ENCODE measurements at places on chromosomes 5 and 9. TPM values are rescaled to one million over a fixed set of nuclear protein-coding genes. Genes with fewer than 3 reads are reported as not detected.

The LEAP2 gene
- 0.77 TPM for total RNA-seq

The PRDM9 gene
- total RNA-seq: not detected

The HTR4 gene
- total RNA-seq: not detected

The GADD45G gene
- total RNA-seq: 0.67 TPM

The NACC2 gene
- total RNA-seq: 21.0 TPM

The ADGRD2 gene
- not detected for total RNA-seq
